IMR-90 (cell line): ENCODE measurements at places on chromosomes 5 and 9. TPM values are rescaled to one million over a fixed set of nuclear protein-coding genes. Genes with fewer than 3 reads are reported as not detected.

DNA sequence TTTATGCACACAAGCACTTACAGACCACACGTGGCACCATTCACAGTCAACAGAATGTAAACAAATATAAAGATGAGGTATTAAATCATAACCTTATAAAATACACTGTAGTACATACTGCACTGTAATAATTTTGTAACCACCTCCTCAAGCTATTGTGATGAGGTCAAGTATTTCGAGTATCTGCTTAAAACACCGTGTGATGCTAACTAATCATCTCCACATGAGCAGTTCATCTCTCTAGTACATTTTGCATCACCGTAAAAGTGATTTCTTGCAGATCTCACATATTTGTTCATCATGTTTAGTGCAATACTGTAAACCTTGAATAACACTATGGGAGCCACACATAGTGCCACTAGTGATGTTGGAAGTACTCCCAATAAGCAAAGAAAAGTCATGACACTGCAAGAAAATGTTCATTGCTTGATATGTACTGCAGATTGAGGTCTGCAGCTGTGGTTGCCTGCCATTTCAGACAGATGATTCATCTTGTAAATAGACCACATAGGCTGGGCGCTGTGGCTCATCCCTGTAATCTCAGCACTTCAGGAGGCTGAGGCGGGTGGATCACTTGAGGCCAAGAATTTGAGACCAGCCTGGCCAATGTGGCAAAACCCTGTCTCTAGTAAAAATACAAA, 44.3 kb downstream of the FOXB2 start:
- DNase-seq: peak; percentile 47

GRCh38 chr9:107484117-107484723, 5.3 kb downstream of the KLF4 start:
- DNase-seq: peak; percentile 81

DNA sequence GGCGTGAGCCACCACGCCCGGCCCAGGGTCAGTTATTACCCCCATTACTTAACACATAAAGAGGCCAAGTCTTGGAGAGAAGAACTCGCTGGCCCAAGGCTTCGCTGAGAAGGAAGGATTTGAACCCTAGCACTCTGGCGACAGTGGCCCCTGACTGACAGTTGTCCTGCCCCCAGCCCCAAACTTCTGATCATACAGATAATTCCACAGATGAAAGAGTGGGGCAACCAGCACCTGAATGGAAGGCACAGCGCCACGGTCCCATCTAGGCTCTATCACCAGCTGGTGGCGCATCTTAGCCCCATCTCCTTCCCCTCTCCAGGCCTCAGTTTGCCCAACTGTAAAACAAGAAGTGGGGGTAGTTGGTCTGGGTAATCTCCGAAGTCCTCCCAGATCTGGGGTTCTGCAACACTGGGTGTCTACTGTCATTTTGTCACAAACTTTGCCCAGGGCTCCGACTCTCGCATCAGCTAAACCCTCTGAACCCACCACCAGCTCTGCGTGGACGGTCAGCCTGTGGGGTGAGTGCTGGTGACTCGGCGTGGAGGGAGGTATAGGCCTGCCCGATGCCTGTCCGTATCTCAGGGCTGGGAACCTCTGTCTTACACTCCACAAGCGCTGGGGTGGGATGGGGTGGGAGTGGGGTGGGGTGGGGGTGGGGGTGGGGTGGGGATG, 209.3 kb downstream of the C9orf50 start:
- no peak for DNase-seq

- no peak for DNase-seq
Measured at GRCh38 chr9:127181595-127182190, 59.3 kb upstream of the ANGPTL2 start.

DNA sequence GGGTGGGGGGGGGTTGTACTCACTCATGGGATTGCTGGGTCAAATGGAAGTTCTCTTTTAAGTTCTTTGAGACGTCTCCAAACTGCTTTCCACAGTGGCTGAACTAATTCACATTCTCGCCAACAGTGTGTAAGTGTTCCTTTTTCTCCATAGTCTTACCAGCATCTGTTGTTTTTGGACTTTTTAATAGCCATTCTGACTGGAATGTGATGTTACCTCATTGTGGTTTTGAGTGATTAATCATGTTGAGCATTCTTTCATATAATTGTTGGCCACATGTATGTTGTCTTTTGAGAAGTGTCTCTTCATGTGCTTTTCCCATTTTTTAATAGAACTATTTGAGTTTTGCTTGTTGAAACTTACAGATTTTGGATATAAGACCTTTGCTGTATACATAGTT, 94.9 kb upstream of the PLPPR1 start:
- no peak for DNase-seq

GRCh38 chr5:54859316-54859715, 126.1 kb downstream of the ESM1 start:
- no peak for DNase-seq

DNA sequence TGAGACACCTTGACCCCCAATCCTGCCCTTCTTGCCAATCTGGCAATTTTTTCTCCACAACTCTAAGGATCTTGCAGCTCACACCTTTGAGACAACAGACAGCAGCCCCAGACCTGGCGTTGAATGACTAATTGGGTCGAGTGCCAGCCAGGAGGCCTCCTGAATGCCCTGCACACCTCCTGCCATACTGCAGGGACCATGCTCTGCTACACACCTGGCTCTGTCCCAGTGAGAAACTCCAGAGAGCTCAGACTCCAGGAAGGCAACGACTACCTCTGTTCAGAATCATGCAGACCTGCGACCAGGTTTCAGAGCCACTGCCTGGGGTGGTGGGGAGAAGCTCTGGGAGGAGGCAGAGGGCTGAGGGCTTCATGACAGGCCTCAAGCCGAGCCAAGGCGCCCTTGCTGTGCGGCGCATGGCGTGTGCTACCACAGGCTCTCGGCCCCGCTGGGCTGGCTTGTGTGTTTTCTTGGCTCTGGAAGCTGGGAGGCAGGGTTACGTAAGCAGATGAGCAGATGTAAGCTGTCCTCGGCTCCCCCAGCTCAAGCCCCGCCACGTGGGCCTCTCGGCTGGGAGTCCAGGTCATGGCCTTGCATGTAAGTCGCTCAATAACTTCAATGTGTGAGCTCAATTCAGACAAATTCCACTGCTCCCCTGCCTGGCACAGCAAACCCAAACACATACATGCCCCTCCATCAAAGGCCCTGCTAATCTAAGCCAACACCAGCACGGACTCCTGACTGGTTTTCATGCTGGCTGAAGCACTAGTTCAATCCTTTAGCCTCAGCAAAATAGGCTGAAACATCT, 27.5 kb downstream of the B4GALT1 start:
- peak; percentile 96 for DNase-seq

GRCh38 chr9:2771087-2771486, 53.8 kb downstream of the KCNV2 start:
- DNase-seq: peak; percentile 35

- no peak for DNase-seq
Measured at GRCh38 chr5:122253794-122254193, 58.2 kb upstream of the SNCAIP start.

DNA sequence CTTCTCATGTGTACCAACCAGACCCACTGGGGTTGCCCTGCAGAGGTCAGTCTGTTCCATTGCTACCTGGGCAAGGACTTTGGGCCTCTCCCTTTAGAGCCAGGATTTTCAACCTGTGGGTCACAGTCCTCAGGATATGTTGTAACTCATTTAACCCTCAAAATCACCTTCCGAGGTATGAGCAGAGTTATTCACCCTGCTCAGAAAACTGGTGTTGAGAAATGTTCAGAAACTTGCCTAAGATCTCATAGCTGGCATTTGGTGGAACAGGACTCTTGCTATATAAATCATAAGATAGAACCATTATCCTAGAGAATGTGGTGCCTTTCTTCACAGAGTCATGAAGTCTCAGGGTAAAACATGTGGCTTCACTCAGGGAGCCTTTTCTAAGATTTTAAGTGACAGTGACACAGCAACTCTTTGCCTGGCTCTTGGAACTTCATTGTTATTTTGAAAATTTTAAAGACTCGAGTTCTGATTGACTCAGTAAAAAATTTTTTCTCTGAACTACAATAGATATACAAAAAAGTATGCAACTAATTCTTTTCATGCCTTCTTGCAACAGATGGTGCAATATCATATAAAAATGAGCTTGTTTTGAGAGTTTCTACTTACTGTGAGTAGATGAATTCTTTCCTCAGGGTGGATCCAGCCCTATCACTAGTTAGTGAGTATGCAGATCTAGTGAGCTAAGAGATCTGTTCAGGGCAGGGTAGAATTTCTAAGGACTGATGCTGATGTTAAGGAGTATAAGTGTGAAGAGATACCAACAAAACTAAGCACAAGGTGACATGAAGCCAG, 29.5 kb downstream of the CAST start:
- DNase-seq: peak; percentile 51

DNA sequence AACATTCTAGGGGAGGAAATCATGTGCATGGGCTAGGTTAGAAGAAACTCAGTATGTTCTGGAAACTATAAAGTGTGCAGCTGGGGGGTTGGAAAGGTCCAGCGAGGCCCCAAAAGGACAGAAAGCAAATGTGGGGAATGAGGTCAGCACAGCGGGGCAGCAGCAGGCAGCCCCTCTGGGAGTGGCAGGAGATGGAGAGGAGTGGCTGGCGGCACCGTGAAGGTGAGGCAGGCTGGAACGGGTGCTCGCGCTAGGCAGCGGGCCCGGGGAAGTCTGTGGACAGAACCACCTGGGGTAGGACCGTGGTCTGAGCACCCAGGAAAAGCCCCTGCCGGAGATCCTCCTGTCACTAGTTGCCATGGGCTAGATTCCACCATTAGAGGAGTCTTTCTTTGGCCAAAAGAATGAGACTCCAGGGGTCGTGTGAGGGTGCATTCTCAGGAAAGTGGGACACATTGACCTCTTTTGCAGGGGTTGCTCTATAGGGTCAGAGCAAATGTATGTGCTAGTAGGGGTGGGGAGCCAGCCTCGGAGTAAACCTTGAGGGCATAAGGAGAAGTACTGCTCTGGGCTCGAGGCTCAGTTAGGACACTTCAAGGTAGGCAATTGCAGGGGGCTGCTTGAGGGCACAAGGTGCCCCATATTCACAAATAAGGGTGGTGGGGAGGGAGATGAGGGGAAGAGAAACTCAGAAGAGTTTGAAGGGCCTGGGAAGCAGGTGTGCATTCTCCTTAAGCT, 61.2 kb downstream of the IL6ST start:
- DNase-seq: no peak

GRCh38 chr9:134253606-134254205, 72.5 kb upstream of the RXRA start:
- peak; percentile 59 for DNase-seq

- no peak for DNase-seq
Measured at GRCh38 chr9:132880324-132880661, 1.6 kb downstream of the SPACA9 start.

DNA sequence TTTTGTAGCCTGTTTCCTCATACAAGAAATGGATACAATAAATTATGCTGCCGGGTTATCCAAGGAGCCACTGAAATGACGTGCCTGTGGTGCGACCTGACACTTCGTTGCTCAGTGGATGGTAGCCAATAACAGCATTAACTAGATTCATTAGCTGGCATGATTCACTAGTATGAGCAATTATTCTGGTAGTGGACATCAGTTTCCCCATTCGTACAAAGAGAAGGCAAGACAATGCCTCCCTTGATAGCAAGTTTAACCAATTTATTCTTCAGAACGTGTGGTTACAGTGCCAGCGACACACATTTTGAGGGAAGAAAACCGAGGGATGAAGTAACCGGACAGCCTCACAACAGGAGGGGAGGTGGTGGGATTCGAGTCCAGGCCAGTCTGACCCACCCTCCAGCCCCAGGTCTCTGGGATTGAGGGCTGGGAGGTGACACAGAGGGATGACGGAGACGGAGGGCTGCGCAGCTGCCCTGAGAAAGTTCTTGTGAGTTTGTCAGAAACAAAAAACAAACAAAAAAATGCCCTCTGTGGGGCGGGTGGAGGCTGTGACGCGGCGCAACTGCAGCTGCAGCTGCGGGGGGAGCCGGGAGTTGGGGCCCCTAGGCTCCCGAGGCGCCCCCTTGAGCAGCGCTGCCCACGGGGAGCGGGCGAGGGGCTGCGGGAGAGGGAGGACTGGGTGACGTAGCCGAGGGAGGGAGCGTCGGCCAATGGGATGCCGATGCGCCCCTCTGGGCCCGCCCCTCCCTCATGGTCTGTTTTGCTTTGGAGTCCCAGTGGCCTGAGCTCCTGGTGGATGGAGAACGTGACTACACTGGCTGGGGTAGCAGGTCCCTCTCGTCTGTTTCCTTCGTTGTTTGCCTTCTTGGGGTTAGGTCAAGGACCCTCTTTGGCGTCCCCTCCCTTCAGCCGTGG, 10.9 kb downstream of the LHX2 start:
- DNase-seq: no peak

DNA sequence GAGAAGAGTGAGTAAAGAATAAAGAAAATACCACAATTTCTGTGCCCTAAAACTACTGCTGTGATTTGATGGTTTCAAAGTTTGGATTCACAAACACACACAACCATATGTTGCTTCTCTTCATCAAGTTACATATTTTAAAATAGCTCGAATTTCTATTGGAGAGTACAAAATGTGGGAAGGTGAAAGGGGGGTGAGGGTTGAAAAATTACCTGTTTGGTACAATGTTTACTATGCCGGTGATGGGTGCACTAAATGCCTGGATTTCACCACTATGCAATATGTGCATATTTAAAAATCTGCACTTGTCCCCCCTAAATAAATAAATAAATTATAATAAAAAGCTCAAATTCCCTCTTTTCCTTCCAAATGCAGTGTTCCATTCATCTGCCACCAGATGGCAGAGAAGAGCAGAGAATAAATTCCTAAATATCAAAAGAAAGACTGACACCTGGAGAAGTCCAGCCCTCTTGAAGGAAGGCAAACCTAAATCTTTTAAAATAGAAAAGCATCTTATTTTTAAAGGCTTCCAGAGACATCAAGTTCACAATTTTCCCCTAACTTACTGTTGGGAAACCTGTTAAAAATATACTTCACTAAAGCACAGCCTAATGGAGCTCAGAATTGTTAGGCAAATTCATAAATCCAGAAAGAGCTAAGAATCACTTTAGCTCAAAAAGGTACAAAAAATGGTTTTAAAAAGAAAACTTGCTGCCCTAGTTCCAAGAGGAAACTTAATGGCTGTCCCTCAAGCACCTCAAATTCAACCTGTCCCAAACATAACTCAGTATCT, 24.8 kb upstream of the HNRNPA0 start:
- DNase-seq: peak; percentile 39

DNA sequence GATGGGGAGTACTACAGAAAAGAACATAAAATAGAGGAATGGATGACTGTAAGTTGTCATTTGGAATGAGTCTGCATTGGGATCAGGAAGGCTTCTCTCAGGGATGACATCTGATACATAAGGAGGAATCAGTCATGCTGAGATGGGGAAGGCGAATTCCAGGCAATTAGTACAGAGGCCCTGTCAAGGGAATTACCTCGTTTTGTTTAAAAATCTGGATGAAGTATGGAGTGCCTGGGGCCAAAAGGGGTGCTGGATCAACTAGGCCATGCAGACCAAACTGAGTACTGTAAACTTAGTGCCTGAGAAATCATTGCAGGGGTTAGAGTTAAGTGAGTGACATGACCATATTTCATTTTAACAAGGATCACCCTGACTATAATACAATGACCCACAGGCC, 30.5 kb downstream of the JAKMIP2 start:
- DNase-seq: no peak

The PCDHGB6 gene
- total RNA-seq: 2.2 and 2.8 TPM in 2 replicates

The CDKN2A gene
- 11.3 and 17.5 TPM in 2 replicates for total RNA-seq

The GABRA6 gene
- total RNA-seq: not detected in 2 replicates

The EIF4E1B gene
- total RNA-seq: not detected in 2 replicates
